ENCODE measurements at places on chromosomes 7 and 10. TPM values are rescaled to one million over a fixed set of nuclear protein-coding genes. Genes with fewer than 3 reads are reported as not detected.
A peak's percentile ranks its signal among the peaks of the same experiment; 100 is the strongest.

- H3K27me3 ChIP-seq = no peaks in the 10 kb centered on the region
- DNase-seq = no peak
- H3K27ac ChIP-seq = no peak overlapping the region
- H3K4me1 ChIP-seq = no peaks in the 10 kb centered on the region
- no peaks in the 10 kb centered on the region for H3K36me3 ChIP-seq
These were observed 99.4 kb downstream of the MTPN start for GRCh38 chr7:135877805-135878204.

Gene GIMAP5
- 9.8 TPM for total RNA-seq

GRCh38 chr10:95500649-95501048 is 60.5 kb downstream of the SORBS1 start:
- no peak overlapping the region for H3K4me3 ChIP-seq
- H3K27me3 ChIP-seq = no peaks in the 10 kb centered on the region
- H3K27ac ChIP-seq = peak overlapping the region; percentile 61
- no peaks in the 10 kb centered on the region for H3K36me3 ChIP-seq
- no peaks in the 10 kb centered on the region for H3K4me1 ChIP-seq
- no peak for DNase-seq

DNA sequence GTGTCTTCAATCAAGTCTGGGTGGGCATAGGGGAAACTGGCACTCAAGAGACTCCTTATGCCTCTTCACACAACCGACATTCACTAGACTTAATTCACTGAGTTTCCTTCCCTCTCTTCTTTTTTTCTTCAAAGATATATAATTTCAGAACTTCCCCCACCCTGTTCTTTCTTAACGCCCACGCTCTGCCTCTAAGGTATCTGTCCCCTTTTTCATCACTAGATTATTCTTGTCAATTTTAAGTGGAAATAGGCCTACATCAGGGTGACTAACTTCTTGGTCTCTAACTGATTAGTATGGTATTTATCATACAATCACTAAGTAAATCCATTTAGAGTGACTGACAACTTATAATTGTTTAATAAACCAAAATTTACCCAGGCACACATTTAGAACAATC is 126.7 kb downstream of the CDCA7L start:
- no peaks in the 10 kb centered on the region for H3K36me3 ChIP-seq
- no peak overlapping the region for H3K4me3 ChIP-seq
- no peaks in the 10 kb centered on the region for H3K4me1 ChIP-seq
- no peak for DNase-seq
- no peaks in the 10 kb centered on the region for H3K27me3 ChIP-seq

Gene SFRP5
- 5.5 TPM for total RNA-seq

Gene AGAP3
- 38.7 TPM for total RNA-seq

DNA sequence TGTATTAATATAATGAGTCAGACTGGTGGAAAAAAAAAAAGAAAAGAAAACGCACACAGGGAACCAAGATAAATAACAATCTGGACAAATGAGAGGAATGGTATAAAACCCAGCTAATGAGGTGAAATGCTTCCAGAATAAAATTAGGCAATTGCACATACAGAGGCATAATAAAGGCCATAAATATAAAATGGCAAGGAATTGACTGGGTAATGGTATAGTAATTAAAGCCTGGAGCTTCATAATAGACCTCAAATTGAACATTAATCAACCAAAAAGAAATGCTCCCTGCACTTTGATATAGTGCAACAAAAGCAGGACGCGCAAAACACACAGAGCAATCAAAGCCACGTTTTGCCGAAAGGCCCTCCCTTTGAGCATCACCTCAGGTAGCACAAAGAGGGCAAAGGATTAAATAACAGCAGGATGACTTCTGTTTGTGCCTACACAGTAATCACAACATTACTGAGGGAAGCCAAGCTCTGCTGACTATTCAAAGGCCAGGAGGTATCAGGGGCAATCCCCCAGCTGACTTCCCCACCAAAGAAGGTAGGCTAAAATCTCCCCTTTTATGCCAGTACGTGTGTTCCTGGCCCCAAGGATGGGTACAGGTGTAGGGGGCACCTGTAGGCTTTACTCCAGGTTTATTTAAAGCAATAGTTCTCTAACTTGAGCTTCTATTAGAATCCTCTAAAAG is 343.7 kb downstream of the ELMO1 start:
- no peak overlapping the region for H3K4me3 ChIP-seq
- DNase-seq = no peak
- no peak overlapping the region for H3K27ac ChIP-seq
- no peaks in the 10 kb centered on the region for H3K36me3 ChIP-seq
- no peaks in the 10 kb centered on the region for H3K27me3 ChIP-seq

Gene MYH16
- total RNA-seq = not detected

Gene VGF
- total RNA-seq = not detected

- DNase-seq = no peak
- H3K4me3 ChIP-seq = no peak overlapping the region
These were observed 100.2 kb downstream of the KCND2 start for GRCh38 chr7:120373174-120373573.

- no peaks in the 10 kb centered on the region for H3K4me1 ChIP-seq
- H3K4me3 ChIP-seq = no peak overlapping the region
- no peak overlapping the region for H3K27ac ChIP-seq
- no peaks in the 10 kb centered on the region for H3K36me3 ChIP-seq
These were observed 74.5 kb downstream of the HPSE2 start for GRCh38 chr10:99161165-99161564.

DNA sequence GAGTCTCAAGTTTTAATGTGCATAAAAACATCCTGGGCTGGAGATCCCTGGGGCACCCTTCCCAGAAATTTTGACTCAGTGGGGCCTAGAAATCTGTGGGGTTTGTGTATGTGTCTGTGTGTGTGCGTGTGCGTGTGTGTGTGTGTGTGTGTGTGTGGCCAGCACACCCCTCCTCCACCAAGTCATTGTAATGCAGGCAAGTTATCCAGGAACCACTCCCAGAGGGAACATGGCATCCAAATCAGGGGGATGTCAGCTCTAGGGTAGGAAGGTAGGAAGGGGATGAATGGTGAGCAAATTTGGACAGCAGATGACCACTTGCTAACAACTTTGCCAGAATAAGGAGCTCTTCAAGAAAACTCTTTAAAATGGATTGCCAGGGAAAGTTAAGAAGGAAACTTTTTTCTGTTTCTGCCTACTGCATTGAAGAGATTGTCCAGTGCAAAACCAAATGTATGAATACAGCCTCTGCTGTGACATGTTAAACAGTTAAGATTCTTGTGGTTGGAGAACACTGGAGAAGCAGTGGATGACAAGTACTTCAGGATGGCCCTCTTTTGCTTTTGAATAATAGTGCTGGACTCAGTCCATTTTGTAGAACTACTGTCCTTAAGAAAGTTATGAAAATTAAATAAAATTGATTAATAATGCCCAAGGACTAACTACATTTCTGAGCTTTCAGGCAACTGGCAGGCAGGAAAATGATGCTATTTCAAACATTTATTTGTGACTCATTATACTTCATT is 12.3 kb downstream of the STAMBPL1 start:
- no peak overlapping the region for H3K27ac ChIP-seq
- no peaks in the 10 kb centered on the region for H3K27me3 ChIP-seq
- no peak overlapping the region for H3K4me3 ChIP-seq
- no peaks in the 10 kb centered on the region for H3K4me1 ChIP-seq

DNA sequence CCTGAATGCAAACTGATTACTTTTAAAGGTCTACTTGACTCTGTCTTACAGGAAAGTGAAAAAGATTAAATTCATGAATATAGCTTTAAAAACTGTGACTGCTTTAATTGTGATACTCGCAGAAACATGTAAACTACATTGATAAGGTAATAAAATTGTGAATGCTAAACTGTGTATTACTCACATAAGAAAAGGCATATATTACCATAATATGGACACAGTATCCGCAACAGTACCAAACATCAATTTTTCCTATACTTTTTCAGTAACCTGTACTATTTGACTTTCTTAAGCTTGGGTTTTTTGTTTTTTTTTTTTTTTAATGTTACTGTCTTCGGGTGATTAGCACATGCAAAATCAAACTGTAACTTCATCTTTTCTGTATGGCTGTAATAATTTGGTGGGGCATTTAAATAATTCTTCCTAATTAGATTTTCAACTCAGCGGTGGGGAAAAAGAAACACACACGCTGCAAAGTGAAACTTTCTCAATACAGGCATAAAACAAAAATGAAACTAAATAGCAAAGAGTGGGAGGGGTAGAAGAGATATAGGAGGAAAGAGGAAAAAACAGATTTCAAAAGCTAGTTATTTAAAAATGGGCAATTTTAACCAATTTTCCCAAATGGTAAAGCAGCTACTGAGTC is 23.2 kb downstream of the NT5C3A start:
- no peaks in the 10 kb centered on the region for H3K36me3 ChIP-seq
- peak overlapping the region; percentile 58 for H3K4me3 ChIP-seq

- H3K27me3 ChIP-seq = no peaks in the 10 kb centered on the region
- H3K4me3 ChIP-seq = no peak overlapping the region
- H3K4me1 ChIP-seq = no peaks in the 10 kb centered on the region
- no peak overlapping the region for H3K27ac ChIP-seq
- H3K36me3 ChIP-seq = no peaks in the 10 kb centered on the region
- no peak for DNase-seq
These were observed 70.4 kb upstream of the ITPRID1 start for GRCh38 chr7:31443457-31443856.

Gene CTAGE4
- 2.1 TPM for total RNA-seq

Gene PRKCQ
- 0.12 TPM for total RNA-seq

DNA sequence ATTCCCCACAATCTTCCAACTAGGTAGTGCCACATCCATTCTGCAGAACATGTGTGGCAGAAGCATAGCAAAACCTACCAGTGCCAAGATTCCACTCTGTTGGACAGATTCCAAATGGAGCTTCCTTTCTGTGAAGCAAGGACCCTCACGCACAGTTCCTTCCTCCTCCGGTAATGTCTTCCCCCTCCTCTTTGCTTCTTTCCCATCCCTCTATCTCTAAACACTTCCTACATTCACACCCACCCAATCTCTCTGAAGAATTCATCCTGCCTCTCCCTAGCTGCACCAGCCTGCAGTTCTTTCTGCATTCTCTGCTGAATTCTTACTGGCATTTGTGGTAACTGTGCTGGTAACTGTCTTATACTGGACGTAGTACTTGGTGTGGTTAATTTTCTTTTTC is 124.9 kb downstream of the RNLS start:
- no peaks in the 10 kb centered on the region for H3K36me3 ChIP-seq
- H3K4me3 ChIP-seq = no peak overlapping the region
- no peaks in the 10 kb centered on the region for H3K4me1 ChIP-seq

Gene MYL10
- not detected for total RNA-seq

Gene MKI67
- 4.6 TPM for total RNA-seq

- no peak for DNase-seq
- no peaks in the 10 kb centered on the region for H3K27me3 ChIP-seq
- H3K4me3 ChIP-seq = no peak overlapping the region
- H3K4me1 ChIP-seq = peaks cover under 1% of the 10 kb centered on the region
- no peak overlapping the region for H3K27ac ChIP-seq
These were observed 59.4 kb downstream of the USP6NL start for GRCh38 chr10:11551916-11552602.

GRCh38 chr7:36658335-36659171 is 65.7 kb downstream of the AOAH start:
- no peaks in the 10 kb centered on the region for H3K27me3 ChIP-seq
- DNase-seq = no peak
- peaks cover 3% of the 10 kb centered on the region for H3K4me1 ChIP-seq
- H3K36me3 ChIP-seq = no peaks in the 10 kb centered on the region

GRCh38 chr10:58322072-58322834 is 12.6 kb upstream of the UBE2D1 start:
- no peak overlapping the region for H3K4me3 ChIP-seq
- no peak for DNase-seq
- H3K27ac ChIP-seq = no peak overlapping the region
- no peaks in the 10 kb centered on the region for H3K4me1 ChIP-seq
- H3K36me3 ChIP-seq = no peaks in the 10 kb centered on the region
- no peaks in the 10 kb centered on the region for H3K27me3 ChIP-seq

- no peak for DNase-seq
- H3K4me1 ChIP-seq = no peaks in the 10 kb centered on the region
These were observed 137.9 kb upstream of the SEMA3E start for GRCh38 chr7:83786858-83787257.

Gene TRDMT1
- total RNA-seq = 1.4 TPM

Gene GCK
- 1.8 TPM for total RNA-seq

DNA sequence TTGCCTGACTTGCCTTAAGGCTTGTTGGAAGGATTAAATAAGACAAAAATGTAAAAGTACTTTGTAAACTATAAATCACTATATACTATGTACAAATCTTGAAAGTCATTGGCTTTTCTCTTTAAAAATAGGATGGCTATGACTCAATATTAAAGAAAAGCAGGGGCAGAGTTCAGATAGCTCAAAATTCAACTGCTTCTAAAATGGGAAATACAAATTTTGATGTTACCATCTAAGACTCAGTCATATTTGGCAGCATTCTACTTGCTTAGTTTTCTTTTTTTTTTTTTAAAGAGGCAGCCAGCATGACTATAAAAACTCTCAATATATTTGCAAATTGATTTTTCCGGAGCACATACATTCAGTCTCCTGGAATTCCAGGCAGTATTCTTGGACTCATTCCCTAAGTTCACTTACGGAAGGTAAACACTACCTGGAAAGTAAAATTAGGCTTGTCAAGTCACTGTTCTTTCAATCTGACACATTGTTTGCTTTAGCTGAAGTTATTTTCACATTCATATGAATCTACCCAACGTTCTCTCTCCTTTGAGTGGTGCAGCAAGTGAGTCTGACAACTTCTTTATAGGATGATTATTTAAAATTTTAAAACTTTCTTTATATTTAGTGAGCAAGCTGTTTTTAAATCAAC is 133.8 kb upstream of the CCDC6 start:
- no peak overlapping the region for H3K27ac ChIP-seq
- H3K36me3 ChIP-seq = no peaks in the 10 kb centered on the region
- no peaks in the 10 kb centered on the region for H3K27me3 ChIP-seq
- no peak overlapping the region for H3K4me3 ChIP-seq
- H3K4me1 ChIP-seq = no peaks in the 10 kb centered on the region

- H3K4me3 ChIP-seq = no peak overlapping the region
- H3K4me1 ChIP-seq = no peaks in the 10 kb centered on the region
- no peaks in the 10 kb centered on the region for H3K27me3 ChIP-seq
These were observed 107.8 kb upstream of the NAMPT start for GRCh38 chr7:106392590-106392989.

DNA sequence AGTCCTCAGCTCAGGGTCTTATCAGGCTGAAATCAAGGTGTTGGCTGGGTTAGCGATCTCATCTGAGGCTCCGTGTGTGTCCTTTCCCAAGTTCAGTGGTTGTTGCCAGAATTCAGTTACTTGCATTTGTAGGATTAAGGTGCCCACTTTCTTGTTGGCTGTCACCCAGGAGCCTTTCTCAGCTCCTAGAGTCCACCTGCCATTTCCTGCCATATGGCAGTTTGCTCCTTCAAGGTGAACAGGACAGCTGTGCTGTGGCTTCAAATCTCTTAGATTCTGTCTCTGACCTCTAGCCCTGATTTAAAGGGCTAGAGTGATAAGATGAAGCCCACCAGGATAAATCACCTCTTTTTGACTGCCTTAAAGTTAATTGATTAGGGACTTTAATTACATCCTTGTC is 1.0 kb upstream of the HIF1AN start:
- H3K27ac ChIP-seq = no peak overlapping the region
- no peak overlapping the region for H3K4me3 ChIP-seq
- no peaks in the 10 kb centered on the region for H3K36me3 ChIP-seq
- H3K4me1 ChIP-seq = peaks cover 7% of the 10 kb centered on the region

GRCh38 chr10:120145107-120145506 is 252.6 kb downstream of the SEC23IP start:
- H3K36me3 ChIP-seq = no peaks in the 10 kb centered on the region
- DNase-seq = no peak
- H3K27ac ChIP-seq = no peak overlapping the region
- H3K27me3 ChIP-seq = no peaks in the 10 kb centered on the region

Measured in right lobe of liver (tissue), 6 donors.